Parietal lobe (tissue), 2 donors: ENCODE measurements at places on chromosomes 2 and 18. TPM values are rescaled to one million over a fixed set of nuclear protein-coding genes. Genes with fewer than 3 reads are reported as not detected.

MRPS5 gene
- total RNA-seq, result 71.4 TPM

STARD6 gene
- not detected for total RNA-seq

COLEC12 gene
- 5.0 TPM for total RNA-seq

LINC00305 gene
- total RNA-seq, result not detected

KCNF1 gene
- 21.6 TPM for total RNA-seq

KLHL30 gene
- total RNA-seq, result not detected

TUBB8B gene
- total RNA-seq, result not detected

SERPINB10 gene
- total RNA-seq, result not detected

CTLA4 gene
- total RNA-seq, result not detected

CIB4 gene
- total RNA-seq, result not detected
